ENCODE measurements at places on chromosomes 11 and 22.
A peak's percentile ranks its signal among the peaks of the same experiment; 100 is the strongest.

- no peak for DNase-seq
Observed at GRCh38 chr22:30280505-30280904, 8.8 kb downstream of the CASTOR1 start.

GRCh38 chr22:20859615-20860014, 808 bp downstream of the SNAP29 start:
- no peak for DNase-seq

GRCh38 chr11:20293992-20294391, 69.5 kb upstream of the HTATIP2 start:
- DNase-seq, result no peak

GRCh38 chr11:117884994-117885393, 8.5 kb upstream of the FXYD6 start:
- peak; percentile 77 for DNase-seq

DNA sequence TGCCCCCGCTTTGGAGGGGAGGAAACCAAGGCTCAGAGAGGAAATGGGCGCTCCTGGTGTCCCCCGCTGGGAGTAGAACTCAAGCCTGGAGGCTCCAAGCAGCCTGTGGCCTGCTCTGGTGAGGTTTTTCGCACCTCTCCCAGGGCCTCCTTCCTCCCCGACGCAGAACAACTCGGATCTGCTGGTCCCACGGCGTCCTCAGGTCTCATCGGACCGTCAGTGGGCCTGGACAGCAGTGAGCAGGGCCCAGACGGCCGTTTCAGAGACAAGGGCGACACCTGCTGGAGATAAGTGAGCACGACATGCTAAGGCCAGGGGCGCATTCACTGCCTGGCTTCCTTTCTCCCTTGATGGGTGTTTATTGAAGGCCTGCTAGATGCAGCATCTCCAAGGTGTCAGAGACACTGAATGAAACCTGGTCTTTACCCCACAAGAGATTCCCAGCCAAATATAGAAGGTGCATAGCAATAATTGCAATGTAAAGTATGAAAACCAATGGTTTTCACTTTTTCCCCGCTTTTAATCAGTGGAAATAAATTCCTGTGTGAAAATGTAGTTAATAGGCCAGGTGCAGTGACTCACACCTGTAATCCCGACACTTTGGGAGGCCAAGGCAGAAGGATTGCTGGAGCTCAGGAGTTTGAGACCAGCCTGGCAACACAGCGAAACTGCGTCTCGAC, 26.9 kb upstream of the CD82 start:
- peak; percentile 57 for DNase-seq

GRCh38 chr22:41968601-41969000, 642 bp upstream of the SEPTIN3 start:
- no peak for DNase-seq

DNA sequence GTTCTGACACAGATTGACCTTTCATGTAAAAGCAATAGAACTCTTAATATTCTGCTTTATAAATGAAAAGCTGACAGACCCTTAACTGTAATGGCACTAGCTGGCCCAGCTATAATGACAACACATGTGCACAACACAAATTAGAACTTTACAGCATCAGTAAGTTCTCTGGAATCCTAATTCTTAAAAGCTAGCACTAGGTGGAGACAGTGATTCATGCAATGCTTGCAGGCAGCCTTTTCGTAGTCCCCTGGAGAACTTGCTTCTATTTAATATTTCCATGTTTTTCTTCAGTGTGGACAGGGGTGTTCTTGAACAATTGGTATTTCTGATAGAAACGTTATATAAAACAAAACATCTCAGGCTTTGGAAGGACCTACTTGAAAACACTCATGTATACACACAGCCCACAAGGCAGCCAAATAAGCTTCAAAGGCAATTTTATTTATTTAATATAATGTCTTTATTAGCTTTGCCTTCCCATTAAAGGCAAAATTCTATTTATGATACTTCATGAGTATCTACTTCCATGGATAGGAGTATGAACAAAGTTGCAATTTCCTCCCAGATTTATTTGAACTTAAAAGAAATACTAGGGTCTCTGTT, 374.3 kb upstream of the MPPED2 start:
- peak; percentile 25 for DNase-seq

- no peak for DNase-seq
Observed at GRCh38 chr22:47694536-47695130, 932.2 kb downstream of the TBC1D22A start.

DNA sequence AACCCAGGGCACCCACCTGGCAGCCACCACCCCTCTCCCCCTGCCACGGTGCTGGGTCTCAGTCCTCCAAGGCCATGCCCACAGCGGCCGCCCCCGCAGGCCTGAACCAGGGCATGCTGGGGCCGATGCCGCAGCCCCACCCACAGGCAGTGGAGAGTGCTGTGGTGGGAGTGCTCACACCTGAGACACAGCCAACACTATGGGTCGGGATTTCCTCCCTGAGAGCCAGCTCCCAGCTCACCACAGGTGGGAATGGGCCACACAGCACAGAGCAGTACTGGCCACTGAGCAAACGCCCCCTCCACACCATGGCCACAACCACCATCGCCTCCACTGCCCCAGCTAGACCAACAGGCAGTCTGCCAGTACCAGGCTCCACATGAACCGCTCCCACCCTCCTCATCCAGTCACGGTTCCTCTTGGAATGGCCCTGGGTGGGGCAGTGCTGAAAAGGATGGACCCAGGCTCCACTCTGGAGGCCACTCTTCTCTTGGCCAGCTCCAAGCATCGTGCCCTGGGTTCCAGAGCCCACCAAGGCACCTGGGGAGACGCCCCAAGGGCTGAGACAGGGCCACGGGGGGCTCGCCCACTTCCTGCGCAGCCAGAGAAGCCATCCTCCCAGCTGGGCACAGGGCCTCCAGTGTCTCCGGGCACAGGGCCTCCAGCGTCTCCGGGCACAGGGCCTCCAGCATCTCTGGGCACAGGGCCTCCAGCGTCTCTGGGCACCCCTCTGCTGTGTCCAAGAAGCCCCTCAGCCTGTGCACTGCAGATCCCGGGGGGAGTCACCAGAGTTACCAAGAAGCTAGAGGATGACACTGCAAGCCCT, 14.2 kb downstream of the MOB2 start:
- no peak for DNase-seq

- DNase-seq, result peak; percentile 50
Observed at GRCh38 chr22:26330971-26331625, 98.0 kb upstream of the ASPHD2 start.

DNA sequence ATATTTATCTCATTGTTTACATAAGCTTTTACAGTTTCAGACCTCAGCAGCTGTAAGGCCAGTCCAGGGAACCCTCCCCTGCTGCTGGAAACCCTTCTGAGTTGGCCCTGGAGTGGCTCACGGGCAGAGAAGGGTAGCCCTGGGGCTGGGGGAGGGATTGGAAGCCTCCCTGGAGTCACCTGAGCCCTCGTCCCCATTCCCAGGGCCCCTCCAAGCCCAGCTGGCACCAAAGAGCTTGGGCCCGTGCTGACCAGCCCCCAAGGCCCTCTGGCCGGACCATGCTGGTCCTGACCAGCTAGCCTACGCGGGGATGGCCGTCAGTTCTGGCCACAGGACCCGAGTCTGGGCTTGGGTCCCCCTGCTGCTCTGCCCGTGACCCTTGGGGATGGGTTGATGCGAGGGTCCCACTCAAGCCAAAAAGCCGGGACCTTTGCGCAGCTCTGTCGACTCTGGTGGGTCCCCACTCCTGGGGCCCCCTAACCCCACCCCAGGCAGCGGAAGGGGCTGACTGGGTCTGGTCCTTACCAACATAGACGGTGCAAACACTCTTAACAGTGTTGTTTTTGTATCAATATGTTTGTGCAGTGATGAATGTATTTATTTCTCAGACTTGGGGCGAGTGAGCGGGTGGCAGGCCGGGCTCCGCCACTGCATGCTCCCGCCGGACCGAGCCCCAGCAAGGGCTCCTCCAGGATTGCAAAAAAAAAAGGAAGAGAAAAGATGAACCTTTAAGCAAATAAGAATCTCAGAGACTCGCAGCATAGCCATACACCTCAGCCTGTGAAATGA, 17.5 kb upstream of the TMEM191C start:
- DNase-seq, result no peak

DNA sequence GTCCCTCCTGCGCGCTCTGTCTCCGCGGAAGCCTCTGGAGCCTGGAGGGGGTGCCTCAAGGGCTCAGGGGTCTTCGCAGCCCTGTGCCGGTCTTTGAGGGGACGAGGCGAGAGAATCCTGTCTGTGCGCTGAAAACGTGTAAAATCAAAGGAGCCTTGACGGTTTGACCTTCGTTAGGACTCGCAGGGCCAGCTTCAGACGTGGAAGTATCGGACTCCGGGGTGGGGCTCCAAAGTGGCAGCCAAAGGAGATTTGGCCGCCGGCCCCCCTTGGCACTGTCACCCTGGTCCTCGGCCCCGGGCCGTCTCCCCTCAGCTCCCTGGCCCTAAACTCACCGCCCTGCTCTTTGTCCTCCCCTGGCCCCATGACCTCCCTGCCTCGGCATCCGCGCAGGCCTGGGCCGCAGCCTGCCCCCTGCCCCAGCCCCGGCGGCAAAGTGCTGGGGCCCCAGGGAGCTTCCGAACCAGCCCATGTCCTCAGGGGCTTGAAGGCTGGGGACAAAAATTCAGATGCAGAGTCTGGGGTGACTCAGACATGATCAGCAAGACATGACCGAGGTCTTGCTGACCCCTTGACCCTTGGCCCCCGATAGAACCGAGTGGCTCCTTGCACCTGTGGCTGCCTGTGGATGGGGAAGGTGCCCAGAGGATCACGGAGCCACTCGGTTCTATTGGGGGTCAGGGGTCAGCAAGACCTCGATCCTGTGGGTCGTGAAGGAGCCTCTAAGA, 6.9 kb upstream of the PHRF1 start:
- no peak for DNase-seq

- DNase-seq, result no peak
Observed at GRCh38 chr11:33861386-33861785, 30.5 kb downstream of the LMO2 start.

- DNase-seq, result peak; percentile 49
Observed at GRCh38 chr22:20956258-20957101, 10.6 kb upstream of the AIFM3 start.

DNA sequence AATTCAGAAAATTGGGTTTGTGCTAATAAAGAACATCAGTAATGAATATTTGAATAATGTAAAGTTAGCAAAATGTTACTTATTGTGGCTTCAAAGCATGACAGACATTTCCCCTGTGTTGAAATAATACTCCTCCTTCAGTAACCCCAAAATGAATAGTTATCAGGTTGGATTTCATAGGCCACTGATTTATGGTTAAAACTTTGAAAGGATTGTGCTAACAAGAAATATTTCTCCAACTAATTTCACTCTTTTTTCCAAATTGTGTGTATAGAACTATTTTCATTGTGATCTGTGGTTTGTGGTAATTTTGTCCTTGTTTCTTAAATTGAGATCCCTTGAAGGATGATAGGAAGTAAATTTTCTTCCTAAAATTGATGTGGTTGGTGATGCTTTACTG, 7.9 kb downstream of the DDX10 start:
- peak; percentile 69 for DNase-seq

DNA sequence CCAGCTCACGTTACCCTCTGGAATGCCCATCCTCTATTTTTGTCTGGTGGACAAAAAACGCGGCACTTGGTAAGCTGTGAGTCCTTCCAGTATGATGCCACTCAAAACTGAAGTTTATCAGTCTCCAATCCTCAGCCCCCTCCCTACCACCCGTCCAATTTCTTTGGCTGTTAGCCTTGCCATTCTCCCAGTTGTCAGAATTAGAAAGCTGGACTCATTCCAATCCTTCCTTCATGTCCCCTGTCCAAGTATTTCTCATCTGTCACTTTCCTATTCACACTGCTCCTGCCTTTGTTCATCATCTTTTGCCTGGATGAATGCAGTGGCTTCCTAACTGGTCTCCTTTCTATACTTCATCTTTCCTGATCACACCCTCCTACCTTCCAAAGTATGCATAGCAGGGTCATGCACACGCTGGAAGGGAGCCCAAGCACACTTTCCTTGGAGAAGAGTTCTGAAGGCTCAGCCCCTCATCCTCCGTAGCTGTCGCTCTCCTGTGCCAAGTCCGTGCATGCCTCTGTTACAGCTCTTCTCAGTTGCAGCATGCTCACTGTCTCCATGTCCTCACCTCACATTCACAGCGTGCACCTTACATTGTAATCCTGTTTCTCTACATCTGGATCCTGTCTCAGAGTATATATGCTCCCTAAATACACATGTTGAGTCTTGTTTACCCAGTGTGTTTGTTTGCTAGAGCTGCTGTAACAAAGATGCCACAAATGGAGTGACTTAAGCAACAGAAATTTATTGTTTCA, 19.4 kb downstream of the APLP2 start:
- DNase-seq, result no peak

DNA sequence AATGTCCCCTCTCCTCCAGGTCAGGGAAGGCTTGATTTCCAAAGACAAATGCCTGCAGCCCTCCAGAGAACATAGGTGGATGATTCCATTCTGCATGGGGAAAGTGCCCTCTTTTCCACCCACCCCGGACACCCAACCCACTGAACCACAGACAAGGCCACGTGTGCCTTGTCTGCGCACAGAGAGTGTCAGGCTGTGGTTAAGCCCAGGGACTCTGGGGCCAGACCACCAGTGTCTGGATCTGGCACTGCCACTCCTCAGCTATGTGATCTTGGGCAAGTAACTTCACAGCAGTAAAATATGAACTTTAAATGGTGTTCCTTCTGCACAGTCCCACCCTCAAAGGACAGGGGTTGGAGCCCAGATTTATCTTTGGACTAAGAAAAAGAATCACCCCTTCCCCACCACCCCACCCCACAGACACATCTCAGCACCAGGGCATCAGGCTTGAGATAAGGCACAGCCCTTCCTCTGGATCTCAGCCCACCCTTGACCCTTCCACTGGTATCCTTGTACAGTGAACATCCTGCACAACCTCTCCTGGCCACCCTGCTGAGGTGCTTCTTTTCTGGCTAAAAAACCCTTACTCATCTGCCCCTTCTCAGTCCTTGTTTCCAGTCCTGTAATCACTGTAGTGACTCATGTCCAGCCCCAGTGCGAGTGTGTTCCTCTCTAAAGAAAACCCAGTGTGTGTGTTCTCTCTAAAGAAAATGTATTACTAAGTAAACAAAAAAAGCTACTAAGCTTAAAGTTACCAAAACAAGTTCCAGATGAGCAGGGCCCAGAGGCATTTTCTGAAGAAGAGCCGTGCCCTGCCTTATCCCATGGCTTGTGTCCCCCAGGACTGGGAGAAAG, 1.9 kb upstream of the PTGDR2 start:
- peak; percentile 30 for DNase-seq

DNA sequence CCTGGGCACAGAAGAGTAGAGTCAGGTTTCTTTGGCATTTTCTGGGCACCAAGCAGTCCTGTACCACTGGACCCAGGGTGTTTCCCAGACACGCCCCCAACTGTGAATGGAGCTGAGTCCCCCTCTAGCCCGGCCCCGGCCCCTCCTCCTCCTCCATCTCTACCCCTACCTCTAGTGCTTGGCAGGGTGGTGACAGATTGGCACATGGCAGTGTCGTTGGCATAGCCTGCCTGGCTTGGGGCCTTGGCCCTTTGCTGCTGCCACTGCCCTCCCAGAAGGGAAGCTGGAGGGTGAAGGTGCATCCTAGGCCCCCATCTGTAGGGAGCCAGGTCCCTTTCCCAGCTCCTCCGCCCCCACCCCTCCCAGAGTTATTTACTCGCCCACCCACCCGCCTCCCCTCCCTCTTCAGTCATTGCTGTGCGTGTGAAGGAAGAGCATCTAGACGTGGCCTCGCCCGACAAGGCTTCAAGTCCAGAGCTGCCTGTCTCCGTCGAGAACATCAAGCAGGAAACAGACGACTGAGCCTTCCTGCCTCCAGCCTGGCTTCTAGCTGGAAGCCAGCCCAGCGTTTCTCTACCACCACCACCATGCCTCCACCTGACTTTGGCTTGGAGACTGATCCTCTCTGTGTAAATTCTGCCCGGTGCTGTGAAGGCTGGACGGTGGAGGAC, 10.9 kb downstream of the CHADL start:
- DNase-seq, result no peak

- DNase-seq, result no peak
Observed at GRCh38 chr11:8041576-8041975, 39.4 kb upstream of the TUB start.

- DNase-seq, result peak; percentile 69
Observed at GRCh38 chr11:96464700-96465307, 75.0 kb downstream of the JRKL start.

Data from fibroblast of skin of right biceps (primary cell).